T-cell (primary cell): ENCODE measurements at places on chromosomes 1 and 21.

DNA sequence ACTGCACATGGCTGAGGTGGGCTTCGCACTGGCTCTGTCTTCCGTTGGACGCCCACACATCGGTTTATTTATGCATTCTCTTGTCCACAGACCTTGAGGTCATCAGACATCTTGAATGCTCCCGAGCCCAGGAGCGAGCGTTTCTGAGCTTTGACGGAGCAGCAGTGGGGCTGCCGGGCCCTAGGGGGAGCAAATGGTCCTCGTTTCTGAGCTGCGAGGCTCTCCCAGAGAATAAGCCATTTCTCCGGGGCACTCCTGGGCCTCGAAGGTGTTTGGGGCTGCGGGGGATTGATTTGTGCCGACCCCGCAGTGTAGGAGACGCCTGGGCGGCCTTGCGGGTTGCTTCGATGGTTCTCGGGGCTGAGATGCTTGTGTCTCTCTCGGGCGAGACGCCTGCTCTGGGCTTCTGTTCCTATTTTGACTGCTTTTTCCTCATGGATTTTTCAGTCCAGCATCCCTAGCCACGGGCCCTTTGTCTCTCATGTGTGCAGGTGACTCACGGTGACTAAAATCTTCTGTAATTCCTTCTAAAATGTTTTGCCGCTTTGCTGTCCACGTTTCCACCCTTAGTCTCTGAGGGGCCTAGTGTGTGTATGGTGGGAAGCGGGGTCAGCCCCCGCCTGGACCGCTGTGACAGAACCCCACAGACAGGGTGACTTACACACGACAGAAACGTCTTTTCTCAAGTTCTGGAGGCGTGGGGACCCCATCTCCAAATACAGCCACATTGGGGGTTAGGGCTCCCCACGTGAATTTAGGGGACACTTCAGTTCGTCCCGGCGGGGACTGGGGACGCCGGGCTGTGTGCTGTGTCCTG is 62.1 kb downstream of the FAAP20 start:
- peak overlapping the region; percentile 66 for H3K4me3 ChIP-seq
- DNase-seq = no peak
- peak overlapping the region; percentile 80 for H3K27ac ChIP-seq
- H3K4me1 ChIP-seq = peaks cover 31% of the 10 kb centered on the region
- H3K27me3 ChIP-seq = no peaks in the 10 kb centered on the region
- H3K36me3 ChIP-seq = no peaks in the 10 kb centered on the region

GRCh38 chr1:65821386-65821785 is 28.7 kb downstream of the PDE4B start:
- no peak overlapping the region for H3K27ac ChIP-seq
- no peak for DNase-seq
- H3K36me3 ChIP-seq = no peaks in the 10 kb centered on the region
- no peaks in the 10 kb centered on the region for H3K4me1 ChIP-seq
- H3K27me3 ChIP-seq = no peaks in the 10 kb centered on the region
- H3K4me3 ChIP-seq = no peak overlapping the region

- H3K27me3 ChIP-seq = no peaks in the 10 kb centered on the region
- peaks cover 49% of the 10 kb centered on the region for H3K36me3 ChIP-seq
- H3K4me3 ChIP-seq = no peak overlapping the region
Observed at GRCh38 chr1:159921251-159921650, 4.1 kb downstream of the TAGLN2 start.

- H3K4me1 ChIP-seq = no peaks in the 10 kb centered on the region
- no peak for DNase-seq
- H3K4me3 ChIP-seq = no peak overlapping the region
- no peak overlapping the region for H3K27ac ChIP-seq
- peaks cover 3% of the 10 kb centered on the region for H3K27me3 ChIP-seq
Observed at GRCh38 chr1:30819244-30819571, 61.6 kb upstream of the LAPTM5 start.

DNA sequence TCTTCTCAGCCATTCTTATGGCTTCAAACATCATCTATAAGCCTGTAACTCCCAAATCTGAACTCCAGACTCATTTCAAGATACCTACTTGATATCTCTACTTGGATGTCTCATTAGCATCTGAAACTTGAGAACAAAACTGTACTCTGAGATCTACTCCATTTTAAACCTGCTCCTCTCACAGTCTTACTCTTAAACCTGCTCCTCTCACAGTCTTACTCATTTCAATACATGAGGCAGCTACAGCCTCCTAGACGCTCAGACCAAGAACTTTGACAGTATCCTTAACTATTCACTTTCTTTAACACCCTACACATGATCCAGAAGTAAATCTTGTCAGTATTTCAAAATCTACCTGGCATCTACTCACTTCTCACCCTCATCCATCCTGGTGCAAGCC is 54.3 kb downstream of the NBPF6 start:
- DNase-seq = no peak
- H3K27ac ChIP-seq = no peak overlapping the region
- H3K4me1 ChIP-seq = peaks cover 24% of the 10 kb centered on the region
- H3K4me3 ChIP-seq = no peak overlapping the region
- no peaks in the 10 kb centered on the region for H3K27me3 ChIP-seq

GRCh38 chr1:201631037-201631436 is 92.1 kb downstream of the NAV1 start:
- H3K4me3 ChIP-seq = no peak overlapping the region
- H3K36me3 ChIP-seq = no peaks in the 10 kb centered on the region
- no peak overlapping the region for H3K27ac ChIP-seq
- H3K27me3 ChIP-seq = peaks cover 8% of the 10 kb centered on the region
- H3K4me1 ChIP-seq = no peaks in the 10 kb centered on the region
- DNase-seq = no peak

GRCh38 chr1:167453123-167453522 is 65.2 kb downstream of the CD247 start:
- no peak for DNase-seq
- no peak overlapping the region for H3K4me3 ChIP-seq
- H3K27me3 ChIP-seq = no peaks in the 10 kb centered on the region
- H3K36me3 ChIP-seq = peaks cover under 1% of the 10 kb centered on the region

DNA sequence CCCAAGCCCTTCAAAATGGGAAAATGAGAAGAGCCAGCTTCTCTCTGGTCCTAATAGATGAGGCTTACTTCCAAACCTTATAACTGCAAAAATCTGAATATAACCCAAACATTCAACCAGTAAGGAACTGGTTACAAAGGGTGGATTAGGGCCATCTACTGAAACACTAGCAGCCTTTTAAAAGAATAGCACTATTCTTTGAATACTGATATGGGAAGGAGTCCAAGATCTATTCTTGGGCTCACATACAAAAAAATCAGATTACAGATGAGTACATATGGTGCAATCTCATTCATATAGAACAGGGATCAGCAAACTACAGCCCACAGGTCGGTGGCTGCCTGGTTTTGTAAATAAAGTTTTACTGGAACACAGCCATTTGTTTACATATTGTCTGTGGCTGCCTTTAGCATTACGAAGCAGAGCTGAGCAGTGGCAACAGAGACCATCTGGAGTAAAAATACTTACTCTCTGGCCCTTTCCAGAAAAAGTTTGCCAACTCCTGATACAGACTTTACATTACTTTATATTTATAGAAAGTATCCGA is 167.7 kb downstream of the ZSCAN20 start:
- H3K27ac ChIP-seq = no peak overlapping the region
- DNase-seq = no peak
- H3K4me3 ChIP-seq = no peak overlapping the region
- H3K27me3 ChIP-seq = peaks cover 25% of the 10 kb centered on the region
- H3K4me1 ChIP-seq = no peaks in the 10 kb centered on the region
- no peaks in the 10 kb centered on the region for H3K36me3 ChIP-seq

GRCh38 chr1:3262681-3263286 is 191.7 kb upstream of the ARHGEF16 start:
- DNase-seq = no peak
- no peak overlapping the region for H3K4me3 ChIP-seq
- H3K36me3 ChIP-seq = no peaks in the 10 kb centered on the region
- H3K27ac ChIP-seq = no peak overlapping the region

- H3K4me1 ChIP-seq = no peaks in the 10 kb centered on the region
- no peaks in the 10 kb centered on the region for H3K36me3 ChIP-seq
- peaks cover 20% of the 10 kb centered on the region for H3K27me3 ChIP-seq
- H3K4me3 ChIP-seq = no peak overlapping the region
- H3K27ac ChIP-seq = no peak overlapping the region
Observed at GRCh38 chr1:22323846-22324504, 127.7 kb upstream of the ZBTB40 start.

DNA sequence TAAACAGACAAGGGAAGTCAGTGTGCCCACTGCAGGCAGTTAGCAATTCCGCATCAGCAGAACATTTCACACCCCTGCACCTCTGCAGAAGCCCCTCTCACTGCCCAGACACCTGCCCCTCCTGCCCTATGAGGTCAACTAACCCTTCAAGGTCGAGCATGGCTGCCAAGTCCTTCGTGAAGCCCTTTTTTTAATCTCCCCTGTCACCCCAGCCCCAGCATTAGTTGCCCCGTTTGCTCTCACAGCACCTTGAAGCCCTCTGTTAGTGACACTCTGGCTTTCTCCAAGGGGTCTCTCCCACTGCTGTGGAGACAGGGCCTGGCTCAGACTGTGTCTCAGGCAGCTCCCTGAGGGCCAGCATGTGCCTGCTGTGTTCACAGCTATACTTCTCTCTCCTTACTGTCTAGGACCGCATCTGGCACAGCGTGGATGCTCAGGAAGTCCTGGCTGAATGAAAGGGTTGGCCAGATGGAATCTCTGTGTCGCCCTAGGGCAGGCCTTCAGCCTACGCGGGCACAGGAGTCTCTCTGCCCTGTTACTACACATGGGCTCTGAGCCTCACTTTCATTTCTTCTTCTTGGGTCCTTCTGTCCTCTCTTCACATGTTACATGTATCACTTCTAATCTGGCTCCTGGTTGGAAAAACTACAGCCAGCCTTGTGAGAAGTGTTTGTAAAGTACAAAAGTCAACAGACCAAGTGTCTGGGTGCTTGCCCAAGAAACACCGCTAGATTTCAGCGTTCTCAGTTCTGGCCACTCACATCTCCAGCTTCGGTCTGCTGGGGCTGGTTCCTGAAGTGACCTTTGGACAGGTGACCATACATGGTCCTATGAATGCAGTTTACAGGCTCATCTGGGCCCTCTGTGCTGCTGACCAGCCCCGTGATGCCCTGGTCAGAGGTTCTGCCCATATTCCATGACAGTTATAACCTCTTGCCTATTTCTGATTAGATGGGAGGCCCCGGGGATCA is 19.7 kb downstream of the SLC2A1 start:
- H3K4me3 ChIP-seq = no peak overlapping the region
- no peak for DNase-seq
- H3K27me3 ChIP-seq = no peaks in the 10 kb centered on the region
- H3K4me1 ChIP-seq = peaks cover 26% of the 10 kb centered on the region
- peak overlapping the region; percentile 83 for H3K27ac ChIP-seq

GRCh38 chr1:6101826-6102531 is 56.3 kb downstream of the KCNAB2 start:
- no peaks in the 10 kb centered on the region for H3K4me1 ChIP-seq
- DNase-seq = no peak
- H3K36me3 ChIP-seq = peaks cover 14% of the 10 kb centered on the region
- no peak overlapping the region for H3K4me3 ChIP-seq

DNA sequence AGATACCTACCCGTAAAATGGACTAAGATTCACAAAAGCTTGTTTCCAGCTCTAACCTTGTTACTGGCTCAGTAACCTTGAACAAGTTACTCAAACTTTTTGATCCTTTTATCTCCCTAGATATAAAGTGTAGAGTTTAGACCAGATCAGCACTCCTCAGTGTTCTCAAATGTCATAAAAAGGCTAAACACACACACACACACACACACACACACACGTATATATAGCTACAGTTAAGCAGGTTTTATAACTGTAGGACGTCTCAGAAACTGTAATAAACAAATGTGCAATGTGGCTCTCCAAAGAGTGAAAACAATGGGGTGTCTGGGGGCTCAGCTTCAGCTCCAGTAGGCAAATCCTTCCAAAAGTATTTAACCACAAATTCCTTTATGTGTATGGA is 34.0 kb downstream of the KCNJ15 start:
- no peak overlapping the region for H3K27ac ChIP-seq
- no peak for DNase-seq
- peaks cover 24% of the 10 kb centered on the region for H3K4me1 ChIP-seq
- H3K27me3 ChIP-seq = no peaks in the 10 kb centered on the region
- H3K4me3 ChIP-seq = no peak overlapping the region

GRCh38 chr21:34900376-34900775 is 148.7 kb downstream of the RUNX1 start:
- no peaks in the 10 kb centered on the region for H3K27me3 ChIP-seq
- DNase-seq = no peak
- no peaks in the 10 kb centered on the region for H3K4me1 ChIP-seq
- H3K4me3 ChIP-seq = no peak overlapping the region
- H3K27ac ChIP-seq = no peak overlapping the region

DNA sequence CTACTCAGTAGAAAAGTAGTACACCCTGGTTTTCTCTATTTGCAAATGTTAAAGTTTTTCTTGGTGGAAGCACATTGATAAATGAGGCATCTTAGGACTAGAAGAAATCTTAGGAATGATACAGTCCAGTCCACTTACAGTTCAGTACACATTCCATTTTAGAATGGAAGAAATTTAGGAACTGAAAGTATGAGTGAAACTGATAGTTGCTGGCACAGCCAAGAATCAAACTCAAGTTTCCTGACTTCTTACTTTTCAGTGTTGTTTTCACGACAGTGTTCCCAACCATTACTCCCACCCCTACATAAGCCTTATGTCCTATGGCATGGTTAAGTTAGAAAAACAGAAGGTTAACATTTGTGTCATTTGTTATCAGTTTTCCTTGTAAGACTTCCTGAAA is 258.5 kb downstream of the BACH1 start:
- no peaks in the 10 kb centered on the region for H3K36me3 ChIP-seq
- DNase-seq = no peak
- H3K27ac ChIP-seq = no peak overlapping the region
- no peaks in the 10 kb centered on the region for H3K27me3 ChIP-seq
- H3K4me3 ChIP-seq = no peak overlapping the region

DNA sequence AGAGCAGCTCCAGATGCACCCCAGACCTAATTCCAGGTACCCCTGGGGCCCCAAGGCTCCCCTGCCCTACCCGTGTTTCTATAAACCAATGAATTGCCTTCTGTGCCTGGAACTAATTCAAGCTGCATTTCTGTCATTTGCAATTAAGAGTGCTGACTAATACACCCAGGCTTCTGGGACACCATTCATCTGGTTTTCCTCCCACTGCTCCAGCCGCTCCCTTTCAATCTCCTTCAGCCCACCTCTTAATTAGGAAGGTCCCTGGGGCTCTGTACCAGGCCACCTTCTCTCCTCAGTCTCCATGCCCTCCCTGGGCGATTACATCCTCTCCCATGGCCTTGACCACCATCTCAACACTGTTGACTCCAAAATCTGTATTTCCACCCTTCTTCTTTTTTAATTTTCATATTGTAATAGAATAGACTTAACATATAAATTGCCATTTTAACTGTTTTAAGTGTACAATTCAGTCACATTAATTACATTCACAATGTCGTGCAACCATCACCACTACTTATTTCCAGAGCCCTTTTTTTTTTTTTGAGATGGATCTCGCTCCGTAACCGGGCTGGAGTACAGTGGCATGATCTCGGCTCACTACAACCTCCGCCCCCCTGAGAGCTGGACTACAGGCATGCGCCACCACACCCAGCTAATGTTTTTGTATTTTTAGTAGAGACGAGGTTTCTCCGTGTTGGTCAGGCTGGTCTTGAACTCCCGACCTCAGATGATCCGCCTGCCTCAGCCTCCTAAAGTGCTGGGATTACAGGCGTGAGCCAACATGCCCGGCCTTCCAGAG is 9.2 kb upstream of the GJB3 start:
- H3K4me1 ChIP-seq = no peaks in the 10 kb centered on the region
- H3K36me3 ChIP-seq = no peaks in the 10 kb centered on the region
- no peak for DNase-seq
